ENCODE measurements at places on chromosomes 12 and 14. TPM values are rescaled to one million over a fixed set of nuclear protein-coding genes. Genes with fewer than 3 reads are reported as not detected.

MED6 gene
- 56.8 TPM for total RNA-seq

- no peaks in the 10 kb centered on the region for H3K4me1 ChIP-seq
- H3K36me3 ChIP-seq = no peaks in the 10 kb centered on the region
- DNase-seq = no peak
- H3K27ac ChIP-seq = no peak overlapping the region
- no peak overlapping the region for H3K4me3 ChIP-seq
These were observed 27.4 kb downstream of the EMP1 start for GRCh38 chr12:13223941-13224340.

ZNF740 gene
- total RNA-seq = 48.6 TPM

MLF2 gene
- 254 TPM for total RNA-seq

MYL6B gene
- 181 TPM for total RNA-seq

DNA sequence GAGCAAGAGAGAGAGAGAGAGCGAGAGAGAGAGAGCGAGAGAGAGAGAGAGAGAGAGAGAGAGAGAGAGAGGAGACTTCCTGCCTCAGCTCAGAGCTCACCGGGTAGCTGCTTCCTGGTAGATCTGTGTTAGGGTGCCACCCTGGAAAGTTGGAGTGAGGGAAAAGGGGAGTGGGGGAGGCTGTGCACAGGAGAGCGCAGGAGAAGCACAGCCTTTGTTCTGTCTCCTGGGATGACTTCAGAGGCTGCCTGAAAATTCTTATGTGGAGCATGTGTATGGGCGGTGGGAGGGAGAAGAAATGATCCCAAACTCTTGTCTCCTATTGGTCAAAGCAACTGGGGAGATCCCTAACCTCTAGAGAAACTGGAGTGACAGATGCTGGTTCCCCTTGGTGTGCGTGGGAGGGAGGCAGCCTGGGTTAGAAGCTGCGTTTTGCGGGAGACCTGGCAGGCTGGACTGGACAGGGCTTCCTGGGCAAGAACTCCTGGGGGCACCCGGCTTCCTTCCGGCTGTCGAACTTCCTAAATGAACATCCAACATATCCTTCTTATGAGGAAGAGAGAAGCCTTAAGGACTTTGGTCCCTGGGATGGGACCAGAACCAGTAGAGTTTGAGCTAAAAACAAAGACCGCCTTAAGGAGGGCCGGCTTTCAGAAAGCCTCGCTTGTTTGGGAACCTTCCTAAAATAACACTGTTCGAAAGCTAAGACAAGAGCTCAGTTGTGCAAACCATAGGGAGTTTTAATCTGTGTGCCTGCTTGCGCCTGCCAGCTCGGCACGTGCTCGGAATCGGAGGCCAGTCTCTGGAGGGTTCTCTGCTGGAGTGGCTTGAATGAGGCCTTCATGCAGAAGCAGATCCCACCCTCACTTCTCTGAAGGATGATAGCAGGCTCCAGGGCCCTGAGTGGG lies 30.4 kb upstream of the BEGAIN start:
- H3K36me3 ChIP-seq = no peaks in the 10 kb centered on the region
- no peaks in the 10 kb centered on the region for H3K4me1 ChIP-seq
- no peaks in the 10 kb centered on the region for H3K27me3 ChIP-seq
- H3K4me3 ChIP-seq = no peak overlapping the region
- DNase-seq = no peak

- peaks cover 12% of the 10 kb centered on the region for H3K27me3 ChIP-seq
- no peaks in the 10 kb centered on the region for H3K4me1 ChIP-seq
- no peak overlapping the region for H3K4me3 ChIP-seq
- DNase-seq = no peak
- no peaks in the 10 kb centered on the region for H3K36me3 ChIP-seq
- no peak overlapping the region for H3K27ac ChIP-seq
These were observed 102.9 kb downstream of the RPS29 start for GRCh38 chr14:49483268-49483667.

MRPL42 gene
- total RNA-seq = 179 TPM

DNA sequence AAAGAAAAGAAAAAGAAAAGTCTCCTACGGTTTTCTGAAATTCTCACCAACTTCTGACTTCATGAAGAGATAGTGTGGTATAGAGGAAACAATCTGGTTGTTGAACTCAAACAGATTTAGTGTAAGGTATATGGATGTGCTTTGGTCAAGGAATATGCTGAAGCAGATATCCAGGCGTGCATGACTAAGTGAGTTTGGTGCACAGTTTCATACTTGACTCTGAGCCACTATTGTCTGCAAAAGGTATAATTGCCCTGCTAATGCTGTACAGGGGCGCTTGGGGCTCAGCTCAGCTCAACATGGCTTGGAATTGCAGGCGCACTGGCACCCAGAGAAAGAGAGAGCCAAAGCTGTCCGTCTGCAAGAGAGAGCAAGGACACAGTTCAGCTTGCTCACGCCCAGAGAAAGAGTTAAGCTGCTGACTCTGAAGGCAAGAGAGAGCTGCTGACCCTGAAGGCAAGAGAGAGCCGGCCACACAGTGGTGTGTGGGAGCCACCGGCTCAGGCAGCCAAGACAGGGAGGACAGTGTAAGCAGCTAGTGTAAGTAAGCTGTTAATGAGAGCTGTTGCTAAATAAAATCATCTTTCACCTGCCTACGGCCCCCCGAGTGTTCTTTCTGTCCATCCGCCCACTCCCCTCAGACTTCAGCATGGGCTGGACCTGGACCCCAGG lies 66.4 kb upstream of the SLC38A4 start:
- H3K27ac ChIP-seq = no peak overlapping the region
- H3K4me3 ChIP-seq = no peak overlapping the region
- H3K4me1 ChIP-seq = no peaks in the 10 kb centered on the region
- DNase-seq = no peak
- no peaks in the 10 kb centered on the region for H3K27me3 ChIP-seq
- no peaks in the 10 kb centered on the region for H3K36me3 ChIP-seq

GRCh38 chr14:102277874-102278630 lies 26.9 kb downstream of the MOK start:
- no peaks in the 10 kb centered on the region for H3K36me3 ChIP-seq
- no peaks in the 10 kb centered on the region for H3K4me1 ChIP-seq
- no peak overlapping the region for H3K4me3 ChIP-seq
- no peaks in the 10 kb centered on the region for H3K27me3 ChIP-seq
- H3K27ac ChIP-seq = no peak overlapping the region

DNA sequence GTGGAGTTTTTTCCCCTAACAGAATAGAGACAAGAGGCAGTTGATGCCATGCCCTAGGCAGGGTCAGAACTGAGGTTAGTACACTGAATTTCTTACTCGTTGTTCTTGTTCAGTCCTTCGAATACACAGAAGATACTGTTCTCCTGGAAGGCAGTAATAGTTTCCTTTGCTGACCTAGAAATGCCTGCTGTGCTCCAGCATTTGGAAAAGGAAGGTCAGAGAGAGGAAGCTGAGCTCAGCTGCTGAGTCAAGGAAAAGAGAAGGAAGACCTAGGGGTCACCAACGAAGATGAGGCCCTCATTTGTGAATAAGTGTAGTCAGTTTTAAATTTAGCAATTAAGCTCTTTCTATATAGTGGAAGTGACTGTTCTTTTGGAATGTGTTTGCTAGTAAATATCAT lies 100.1 kb downstream of the CRADD start:
- peaks cover 17% of the 10 kb centered on the region for H3K4me1 ChIP-seq
- H3K36me3 ChIP-seq = no peaks in the 10 kb centered on the region

GRCh38 chr12:45658020-45658419 lies 71.5 kb upstream of the ARID2 start:
- H3K36me3 ChIP-seq = no peaks in the 10 kb centered on the region
- no peaks in the 10 kb centered on the region for H3K27me3 ChIP-seq
- no peak for DNase-seq
- H3K27ac ChIP-seq = no peak overlapping the region
- H3K4me3 ChIP-seq = no peak overlapping the region
- no peaks in the 10 kb centered on the region for H3K4me1 ChIP-seq

DNA sequence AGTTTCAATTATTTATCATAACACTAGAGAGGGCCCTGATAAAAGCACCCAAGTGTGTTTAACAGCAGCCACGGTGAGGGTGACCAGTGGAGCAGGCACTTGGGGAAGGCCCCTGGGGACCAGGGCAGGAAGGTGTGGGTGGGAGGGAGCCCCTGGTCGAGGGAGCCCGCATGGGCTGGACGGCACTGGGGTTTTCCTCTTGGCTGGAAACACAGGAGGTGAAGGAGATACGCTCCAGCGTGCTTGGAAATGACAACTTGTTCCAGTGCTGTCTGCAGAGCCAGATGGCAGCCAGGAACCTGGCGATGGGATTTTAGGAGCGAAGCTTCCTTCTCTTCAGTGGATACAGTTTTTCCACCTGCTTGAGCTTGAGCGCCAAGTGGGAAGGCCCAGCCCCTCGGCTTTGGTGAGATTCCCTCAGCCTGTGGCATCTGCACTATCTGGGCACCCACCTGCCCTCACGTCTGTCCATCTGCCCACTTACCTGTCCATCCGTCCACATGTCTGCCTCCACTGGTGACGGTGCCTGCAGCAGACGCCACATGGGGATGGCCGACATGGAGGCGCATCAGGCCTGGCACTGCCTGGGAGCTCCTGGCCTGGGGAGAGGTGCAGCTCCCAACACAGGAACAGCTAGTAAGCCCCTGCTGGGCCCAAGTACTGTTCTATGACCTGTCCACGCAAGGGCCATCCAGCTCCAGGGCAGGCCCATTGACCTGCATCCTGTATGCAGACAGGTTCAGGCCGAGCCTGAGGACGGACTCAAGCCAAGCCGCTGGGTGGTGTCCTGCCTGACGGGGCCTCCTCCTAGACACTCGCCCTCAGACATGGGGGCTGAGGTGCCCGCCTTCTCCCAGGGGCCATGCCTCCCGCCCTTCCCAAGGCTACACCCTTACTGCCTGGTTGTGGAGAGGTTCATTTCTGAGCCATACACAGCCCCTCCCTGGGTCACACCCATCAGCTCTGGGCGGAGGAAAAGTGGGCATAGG lies 192.2 kb upstream of the C14orf180 start:
- H3K27ac ChIP-seq = no peak overlapping the region
- no peaks in the 10 kb centered on the region for H3K27me3 ChIP-seq
- H3K36me3 ChIP-seq = no peaks in the 10 kb centered on the region
- H3K4me3 ChIP-seq = no peak overlapping the region
- peaks cover 5% of the 10 kb centered on the region for H3K4me1 ChIP-seq

RPS26 gene
- 69.9 TPM for total RNA-seq

GRCh38 chr14:32478050-32478449 lies 149.0 kb downstream of the AKAP6 start:
- no peak overlapping the region for H3K4me3 ChIP-seq
- H3K4me1 ChIP-seq = peaks cover 4% of the 10 kb centered on the region
- H3K27me3 ChIP-seq = no peaks in the 10 kb centered on the region

DNA sequence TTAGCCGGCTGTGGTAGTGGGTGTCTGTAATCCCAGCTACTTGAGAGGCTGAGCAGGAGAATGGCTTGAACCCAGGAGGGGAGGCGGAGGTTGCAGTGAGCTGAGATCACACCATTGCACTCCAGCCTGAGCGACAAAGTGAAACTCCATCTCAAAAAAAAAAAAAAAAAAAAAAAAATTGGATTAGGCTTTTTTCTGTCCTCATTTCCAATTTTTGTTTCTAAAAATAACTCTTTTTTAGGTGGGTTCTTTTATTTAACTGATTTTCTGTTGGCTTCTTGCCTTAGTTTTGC lies 863.7 kb downstream of the LRFN5 start:
- H3K27ac ChIP-seq = no peak overlapping the region
- H3K36me3 ChIP-seq = no peaks in the 10 kb centered on the region
- no peaks in the 10 kb centered on the region for H3K27me3 ChIP-seq
- H3K4me3 ChIP-seq = no peak overlapping the region
- no peak for DNase-seq

TSPAN8 gene
- 74.7 TPM for total RNA-seq

SIX4 gene
- 13.6 TPM for total RNA-seq

DNA sequence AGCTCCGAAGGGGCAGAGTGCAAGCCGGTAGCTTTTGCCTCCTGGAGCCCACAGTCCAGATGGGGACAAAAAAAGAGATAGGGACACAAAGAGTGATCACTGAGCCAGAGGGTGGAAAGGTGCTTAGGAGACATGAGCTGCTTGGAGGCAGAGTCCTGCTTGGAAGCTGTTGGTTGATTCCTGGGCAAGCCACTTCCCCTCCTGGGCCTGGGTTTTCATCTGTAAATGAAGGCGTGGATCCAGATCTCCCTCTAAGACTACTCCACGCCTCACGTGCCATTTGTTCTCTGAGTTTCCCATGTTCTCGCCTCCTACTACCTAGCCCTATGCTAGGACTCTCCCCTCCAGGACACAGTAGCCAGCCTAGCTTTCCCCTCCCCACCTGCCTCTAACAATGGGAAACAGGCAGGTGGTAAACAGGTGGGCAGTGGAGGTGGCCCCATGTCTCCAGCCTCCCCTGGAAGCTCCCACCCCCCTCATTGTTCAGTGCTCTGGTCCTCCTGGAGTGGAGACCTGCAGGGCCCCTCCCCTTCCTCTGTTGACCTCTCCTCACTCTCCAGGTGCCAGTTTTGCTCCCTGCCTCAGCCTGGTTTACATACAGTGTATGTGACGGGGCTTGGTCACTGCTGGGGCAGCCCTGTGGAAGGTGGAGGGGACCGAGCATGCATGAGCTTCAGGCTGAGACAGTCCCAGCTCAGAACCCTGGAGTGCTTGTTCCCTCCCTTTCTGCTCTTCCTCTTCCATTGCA lies 3.8 kb downstream of the SERPINA3 start:
- H3K4me3 ChIP-seq = no peak overlapping the region
- no peaks in the 10 kb centered on the region for H3K36me3 ChIP-seq
- H3K4me1 ChIP-seq = no peaks in the 10 kb centered on the region
- no peak for DNase-seq
- no peak overlapping the region for H3K27ac ChIP-seq
- no peaks in the 10 kb centered on the region for H3K27me3 ChIP-seq

THAP2 gene
- 7.7 TPM for total RNA-seq

SERPINA12 gene
- total RNA-seq = not detected

GRCh38 chr14:86221755-86222154 lies 691.8 kb downstream of the FLRT2 start:
- H3K27me3 ChIP-seq = no peaks in the 10 kb centered on the region
- H3K36me3 ChIP-seq = no peaks in the 10 kb centered on the region
- DNase-seq = no peak
- H3K4me1 ChIP-seq = no peaks in the 10 kb centered on the region
- no peak overlapping the region for H3K27ac ChIP-seq

DNA sequence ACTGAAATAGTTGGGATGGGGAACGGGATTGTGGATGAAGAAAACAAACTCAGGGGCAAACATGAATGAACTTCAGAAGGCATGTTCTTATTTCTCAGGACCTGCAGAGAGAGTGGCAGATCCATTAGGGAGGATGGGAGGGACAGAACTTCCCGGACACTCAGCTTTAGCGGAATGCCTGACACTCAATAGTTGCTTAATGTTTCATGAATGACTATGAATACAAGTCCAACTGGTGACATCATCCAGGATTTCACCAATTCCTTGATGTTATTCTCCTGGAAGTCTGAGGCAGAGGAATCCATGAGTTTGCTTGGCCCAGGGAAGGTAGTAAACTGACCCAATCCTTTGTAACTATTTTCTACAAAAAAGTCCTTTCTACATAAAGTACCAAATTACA lies 37.8 kb upstream of the LRRC10 start:
- H3K27me3 ChIP-seq = no peaks in the 10 kb centered on the region
- no peaks in the 10 kb centered on the region for H3K4me1 ChIP-seq
- no peaks in the 10 kb centered on the region for H3K36me3 ChIP-seq
- no peak for DNase-seq
- no peak overlapping the region for H3K27ac ChIP-seq

SLC25A29 gene
- 49.3 TPM for total RNA-seq

Data from A673 (cell line).